Transverse colon (tissue), 4 donors: ENCODE measurements at places on chromosomes 11 and 22. TPM values are rescaled to one million over a fixed set of nuclear protein-coding genes. Genes with fewer than 3 reads are reported as not detected.
A peak's percentile ranks its signal among the peaks of the same experiment; 100 is the strongest.

DNA sequence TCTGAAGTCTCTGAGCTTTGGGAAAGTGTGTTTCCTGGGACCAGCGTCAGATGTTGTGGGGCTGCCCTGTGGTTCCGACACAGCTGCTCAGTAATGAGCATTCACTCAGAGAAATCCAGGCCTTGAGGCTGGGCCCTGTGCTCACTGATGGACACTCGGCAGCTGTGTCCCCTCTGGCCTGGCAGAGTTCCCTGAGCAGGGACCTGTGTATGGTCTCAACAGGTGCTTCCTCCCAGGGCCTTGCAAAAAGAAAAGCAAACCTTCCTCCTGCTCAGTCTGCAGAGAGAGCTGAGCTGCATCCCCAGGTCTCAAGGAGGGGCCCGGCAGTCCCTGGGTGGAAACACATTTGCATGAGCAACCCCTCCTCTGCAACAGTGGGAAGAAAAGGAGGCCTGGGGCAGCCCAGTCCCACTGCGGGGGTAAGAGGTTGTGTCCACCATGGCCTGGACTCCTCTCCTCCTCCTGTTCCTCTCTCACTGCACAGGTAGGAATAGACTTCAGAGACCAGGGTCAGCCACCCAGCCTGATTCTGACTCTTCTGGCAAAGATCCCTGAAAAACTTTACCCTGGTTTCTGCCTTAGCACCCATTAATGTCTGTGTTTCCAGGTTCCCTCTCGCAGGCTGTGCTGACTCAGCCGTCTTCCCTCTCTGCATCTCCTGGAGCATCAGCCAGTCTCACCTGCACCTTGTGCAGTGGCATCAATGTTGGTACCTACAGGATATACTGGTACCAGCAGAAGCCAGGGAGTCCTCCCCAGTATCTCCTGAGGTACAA is 131.2 kb downstream of the VPREB1 start:
- H3K4me3 ChIP-seq = no peak overlapping the region
- H3K36me3 ChIP-seq = no peaks in the 10 kb centered on the region
- H3K27ac ChIP-seq = no peak overlapping the region
- H3K4me1 ChIP-seq = no peaks in the 10 kb centered on the region

GRCh38 chr11:15858881-15859280 is 497.5 kb downstream of the SOX6 start:
- DNase-seq = no peak
- no peak overlapping the region for H3K4me3 ChIP-seq
- H3K27me3 ChIP-seq = no peaks in the 10 kb centered on the region
- H3K36me3 ChIP-seq = no peaks in the 10 kb centered on the region
- no peaks in the 10 kb centered on the region for H3K4me1 ChIP-seq
- no peak overlapping the region for H3K27ac ChIP-seq

DNA sequence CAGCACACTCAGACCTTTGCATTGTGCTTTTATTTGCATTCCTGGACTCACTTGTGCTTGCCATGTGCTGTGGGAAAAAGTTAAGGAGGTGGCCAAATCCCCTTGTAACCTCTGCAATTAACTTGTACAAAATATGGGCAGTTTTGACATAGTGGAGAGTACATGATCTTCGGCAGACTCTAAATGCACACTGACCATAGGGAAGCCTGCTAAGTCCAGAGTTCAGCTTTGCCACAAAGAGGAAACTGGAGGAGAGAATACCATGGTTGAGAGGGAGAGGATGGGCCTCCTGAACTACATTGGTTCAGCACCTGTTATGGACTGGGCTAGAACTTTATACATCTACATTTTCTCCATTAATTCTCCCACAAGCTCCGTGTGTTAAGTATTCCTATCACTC is 37.6 kb upstream of the CEP295 start:
- H3K4me1 ChIP-seq = no peaks in the 10 kb centered on the region
- no peak for DNase-seq
- no peak overlapping the region for H3K4me3 ChIP-seq
- H3K27ac ChIP-seq = no peak overlapping the region
- no peaks in the 10 kb centered on the region for H3K27me3 ChIP-seq
- H3K36me3 ChIP-seq = no peaks in the 10 kb centered on the region

DNA sequence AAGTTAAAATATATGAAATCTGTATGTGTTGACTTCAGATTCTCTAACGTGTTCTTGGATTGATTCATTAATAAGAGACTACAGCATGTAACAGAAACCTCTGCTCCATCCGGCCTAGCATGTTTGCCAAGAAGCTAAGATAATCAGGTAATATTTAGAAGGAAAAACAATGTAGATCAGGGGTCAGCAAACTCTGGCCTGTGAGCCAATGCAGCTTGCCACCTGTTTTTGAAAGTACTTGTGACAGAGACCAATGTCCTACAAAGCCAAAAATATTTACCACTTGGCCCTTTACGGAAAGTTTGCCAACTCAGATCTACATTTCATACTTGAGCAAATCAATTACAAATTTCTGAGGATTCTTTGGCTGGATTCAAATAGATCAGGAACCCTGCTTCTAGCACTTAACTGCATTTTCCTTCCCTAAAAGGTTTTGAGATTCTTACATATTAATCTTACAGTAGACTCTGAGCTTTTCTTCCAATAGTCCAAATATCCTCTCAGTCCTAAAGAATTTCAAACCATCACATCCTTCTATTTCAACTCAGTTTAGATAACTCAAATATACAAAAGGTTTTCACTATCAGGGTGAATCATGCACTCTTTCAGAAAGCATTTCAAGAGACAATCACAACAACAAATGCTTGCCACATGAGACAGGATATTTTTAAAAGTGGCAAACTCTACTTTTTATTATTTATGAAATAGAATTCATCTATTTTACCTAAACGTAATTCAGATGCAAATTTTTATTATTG is 29.5 kb downstream of the APOL5 start:
- H3K4me1 ChIP-seq = no peaks in the 10 kb centered on the region
- no peak overlapping the region for H3K27ac ChIP-seq
- no peak for DNase-seq
- H3K4me3 ChIP-seq = no peak overlapping the region
- H3K27me3 ChIP-seq = no peaks in the 10 kb centered on the region

- H3K27me3 ChIP-seq = no peaks in the 10 kb centered on the region
- H3K27ac ChIP-seq = peak overlapping the region; percentile 24
- H3K4me3 ChIP-seq = no peak overlapping the region
- no peak for DNase-seq
- H3K36me3 ChIP-seq = no peaks in the 10 kb centered on the region
Observed at GRCh38 chr11:19727246-19727645, 14.6 kb downstream of the NAV2 start.

GRCh38 chr11:47593934-47594855 is at the start of gene C1QTNF4:
TSS of gene C1QTNF4 (minus strand) at chr11:47594411. CDS start at chr11:47590810, 3,601 bp downstream.
- DNase-seq = no peak
- H3K4me1 ChIP-seq = no peaks in the 10 kb centered on the region
- H3K27ac ChIP-seq = no peak within 1 kb of the TSS
- H3K27me3 ChIP-seq = peaks cover 60% of the 10 kb centered on the region
- no peaks in the 10 kb centered on the region for H3K36me3 ChIP-seq
- H3K4me3 ChIP-seq = no peak within 1 kb of the TSS

DNA sequence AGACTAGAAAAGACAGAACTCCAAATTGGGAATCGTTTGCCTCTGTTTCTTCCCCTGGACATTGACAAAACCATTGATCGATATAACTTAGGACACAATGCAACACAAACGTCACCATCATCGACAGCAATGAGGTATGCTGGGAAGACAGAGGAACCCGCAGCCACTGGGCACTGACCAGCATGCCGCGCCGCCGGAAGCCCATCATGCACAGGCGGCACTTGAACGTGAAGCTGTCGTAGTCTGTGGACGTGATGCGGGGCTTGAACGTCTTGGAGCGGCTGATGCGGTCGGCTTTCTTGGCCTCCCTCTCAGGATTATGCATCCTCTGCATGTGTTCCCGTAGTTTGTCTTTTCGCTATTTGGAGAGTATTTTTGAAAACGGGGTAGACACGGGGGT is 23.0 kb upstream of the NFRKB start:
- no peaks in the 10 kb centered on the region for H3K36me3 ChIP-seq
- DNase-seq = no peak
- no peaks in the 10 kb centered on the region for H3K27me3 ChIP-seq

LRRC10B gene
- 1.1 TPM for total RNA-seq

DNA sequence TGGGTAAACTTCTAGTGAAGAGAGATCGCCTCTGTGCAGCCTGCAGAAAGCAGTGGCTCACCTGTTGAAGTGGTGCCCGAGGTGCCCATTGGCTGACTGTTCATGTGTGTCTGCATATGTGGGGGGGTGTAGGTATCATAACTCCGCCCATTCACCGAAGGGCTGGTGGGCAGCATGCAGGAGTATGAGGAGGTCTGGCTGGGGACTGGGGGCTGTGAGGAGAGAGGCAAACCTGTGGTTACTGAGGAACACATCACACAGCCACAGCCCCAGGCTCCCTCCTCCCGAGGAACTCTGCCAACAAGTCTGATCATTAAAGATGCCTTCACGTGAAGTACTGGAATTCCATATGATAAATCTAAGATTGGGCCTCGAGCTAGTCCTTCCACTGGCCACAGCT is 20.5 kb downstream of the PAX6 start:
- no peaks in the 10 kb centered on the region for H3K4me1 ChIP-seq
- no peak overlapping the region for H3K27ac ChIP-seq
- no peak overlapping the region for H3K4me3 ChIP-seq
- peaks cover 10% of the 10 kb centered on the region for H3K27me3 ChIP-seq
- DNase-seq = no peak
- H3K36me3 ChIP-seq = no peaks in the 10 kb centered on the region
